Stimulated activated CD8-positive, alpha-beta memory T cell treated with anti-CD3 and anti-CD28 coated beads, Interleukin-4, amount 100 ng/mL, for 1 hour (primary cell): ENCODE measurements at places on chromosomes 11 and 22.

- DNase-seq, result no peak
Observed at GRCh38 chr11:106426696-106427095, 349.2 kb downstream of the AASDHPPT start.

- DNase-seq, result peak; percentile 49
Observed at GRCh38 chr11:62545437-62546243, 966 bp downstream of the AHNAK start.

GRCh38 chr11:14409891-14410290 lies 50.9 kb upstream of the RRAS2 start:
- no peak for DNase-seq

- no peak for DNase-seq
Observed at GRCh38 chr11:7536100-7536499, 22.3 kb downstream of the PPFIBP2 start.

- DNase-seq, result no peak
Observed at GRCh38 chr11:70072461-70072860, 5.7 kb upstream of the ANO1 start.

DNA sequence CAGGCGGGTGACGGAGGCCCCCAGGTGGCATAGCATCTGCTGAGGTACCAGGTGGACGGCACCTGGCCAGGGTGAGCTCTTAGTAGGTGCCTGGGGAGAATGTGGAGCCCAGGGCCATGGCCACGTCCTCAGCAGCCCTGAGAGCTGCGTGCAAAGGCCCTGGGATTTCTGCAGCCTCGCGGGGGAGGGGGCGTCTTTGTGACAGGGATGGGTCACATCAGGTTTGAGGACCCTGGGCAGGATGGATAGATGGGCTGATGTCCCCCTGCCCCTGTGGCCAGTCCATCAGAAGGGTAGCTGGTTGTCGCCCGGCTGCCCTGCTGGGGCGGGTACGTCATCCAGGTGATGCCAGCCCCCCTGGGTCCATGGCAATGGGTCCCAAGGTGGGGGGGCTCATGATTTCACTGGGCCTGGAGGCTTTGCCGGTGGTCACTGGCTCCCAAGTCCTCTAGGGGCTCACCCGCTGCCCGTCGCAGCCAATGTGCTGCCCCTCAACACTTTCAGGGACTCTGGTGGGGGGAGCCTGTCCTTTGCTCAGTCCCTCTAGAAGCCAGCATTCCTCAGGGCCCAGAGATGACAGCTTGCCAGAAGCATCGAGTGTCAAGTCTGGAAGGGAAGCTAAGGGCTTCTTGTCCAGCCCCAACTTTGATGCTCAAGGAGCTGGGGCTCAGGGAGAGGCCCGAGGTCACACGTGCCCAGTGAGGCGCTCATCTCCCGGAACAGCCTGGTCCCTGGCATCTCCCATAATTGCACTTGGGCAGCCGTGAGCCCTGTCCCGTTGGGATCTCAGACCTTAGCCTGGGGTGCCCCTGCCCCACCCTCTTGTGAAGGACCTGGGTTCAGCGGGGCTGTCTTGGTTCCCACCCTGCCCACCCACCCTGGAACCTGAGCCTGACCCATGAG lies 777 bp downstream of the TBX10 start:
- no peak for DNase-seq
